Breast epithelium (tissue), 4 donors: ENCODE measurements at places on chromosomes 1 and 21.

DNA sequence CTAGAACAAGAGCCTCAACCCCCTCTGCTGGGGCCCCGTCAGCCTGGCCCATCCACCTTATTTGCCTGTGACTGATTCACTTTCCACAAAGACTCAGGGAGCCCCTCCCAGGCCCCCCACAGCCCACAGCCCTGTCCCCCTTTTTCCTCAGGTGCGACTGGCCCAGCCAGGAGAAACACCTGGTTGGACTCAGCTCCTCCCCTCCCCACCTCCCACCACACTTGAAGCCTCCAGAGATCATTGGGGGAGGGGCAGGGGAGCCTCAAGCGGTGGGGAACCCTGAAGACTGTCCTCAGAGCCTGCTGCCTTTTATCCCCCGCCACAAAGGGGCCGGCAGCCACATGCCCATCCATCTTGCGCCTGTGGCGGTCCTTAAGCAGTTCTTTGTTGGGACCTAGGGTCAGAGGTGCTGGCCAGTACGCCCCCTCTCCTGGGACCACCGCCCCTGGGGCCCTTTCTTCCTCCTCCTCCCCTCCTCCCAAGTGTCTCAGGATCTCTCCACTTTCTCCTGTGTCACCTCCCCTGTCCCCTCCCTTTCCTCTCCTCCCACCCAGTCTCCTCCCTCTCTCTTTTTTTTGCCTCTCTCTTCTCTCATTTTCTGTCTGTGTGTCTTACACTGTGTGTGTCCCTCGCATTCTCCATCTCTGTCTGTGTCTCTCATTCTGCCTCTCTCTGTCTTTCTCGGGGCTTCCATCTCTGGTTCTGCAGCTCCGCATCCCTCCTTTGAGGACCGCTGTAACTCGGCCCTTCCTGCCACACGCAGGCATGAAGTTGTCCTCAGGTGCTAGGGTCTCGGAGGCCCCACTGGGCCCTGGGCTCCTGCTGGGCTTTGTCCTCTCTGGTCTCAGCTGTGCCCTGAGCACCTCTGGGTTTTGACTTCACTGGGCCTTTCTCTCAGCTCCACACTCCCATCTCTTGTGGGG, 12.2 kb downstream of the CRABP2 start:
- no peaks in the 10 kb centered on the region for H3K36me3 ChIP-seq
- peak overlapping the region; percentile 9 for H3K4me3 ChIP-seq
- no peaks in the 10 kb centered on the region for H3K27me3 ChIP-seq
- peaks cover 21% of the 10 kb centered on the region for H3K4me1 ChIP-seq
- peak; percentile 77 for DNase-seq

- H3K27ac ChIP-seq, result no peak overlapping the region
- no peaks in the 10 kb centered on the region for H3K36me3 ChIP-seq
- no peak for DNase-seq
- no peaks in the 10 kb centered on the region for H3K27me3 ChIP-seq
Observed at GRCh38 chr1:188129856-188130838, 1301.4 kb downstream of the PLA2G4A start.

DNA sequence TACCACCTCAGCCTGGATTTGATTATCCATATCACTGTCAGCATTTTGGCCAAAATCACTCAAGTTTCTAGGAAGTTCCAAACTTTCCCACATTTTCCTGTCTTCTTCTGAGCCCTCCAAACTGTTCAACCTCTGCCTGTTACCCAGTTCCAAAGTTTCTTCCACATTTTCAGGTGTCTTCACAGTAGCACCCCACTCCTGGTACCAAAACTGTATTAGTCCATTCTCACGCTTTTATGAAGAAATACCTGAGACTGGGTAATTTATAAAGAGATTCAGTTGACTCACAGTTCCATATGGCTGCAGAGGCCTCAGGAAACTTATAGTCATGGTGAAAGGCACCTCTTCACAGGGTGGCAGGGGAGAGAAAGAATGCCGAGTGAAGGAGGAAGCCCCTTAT, 39.4 kb downstream of the STXBP3 start:
- H3K36me3 ChIP-seq, result peaks cover 7% of the 10 kb centered on the region
- H3K27me3 ChIP-seq, result no peaks in the 10 kb centered on the region
- H3K4me1 ChIP-seq, result no peaks in the 10 kb centered on the region
- no peak for DNase-seq
- no peak overlapping the region for H3K4me3 ChIP-seq

DNA sequence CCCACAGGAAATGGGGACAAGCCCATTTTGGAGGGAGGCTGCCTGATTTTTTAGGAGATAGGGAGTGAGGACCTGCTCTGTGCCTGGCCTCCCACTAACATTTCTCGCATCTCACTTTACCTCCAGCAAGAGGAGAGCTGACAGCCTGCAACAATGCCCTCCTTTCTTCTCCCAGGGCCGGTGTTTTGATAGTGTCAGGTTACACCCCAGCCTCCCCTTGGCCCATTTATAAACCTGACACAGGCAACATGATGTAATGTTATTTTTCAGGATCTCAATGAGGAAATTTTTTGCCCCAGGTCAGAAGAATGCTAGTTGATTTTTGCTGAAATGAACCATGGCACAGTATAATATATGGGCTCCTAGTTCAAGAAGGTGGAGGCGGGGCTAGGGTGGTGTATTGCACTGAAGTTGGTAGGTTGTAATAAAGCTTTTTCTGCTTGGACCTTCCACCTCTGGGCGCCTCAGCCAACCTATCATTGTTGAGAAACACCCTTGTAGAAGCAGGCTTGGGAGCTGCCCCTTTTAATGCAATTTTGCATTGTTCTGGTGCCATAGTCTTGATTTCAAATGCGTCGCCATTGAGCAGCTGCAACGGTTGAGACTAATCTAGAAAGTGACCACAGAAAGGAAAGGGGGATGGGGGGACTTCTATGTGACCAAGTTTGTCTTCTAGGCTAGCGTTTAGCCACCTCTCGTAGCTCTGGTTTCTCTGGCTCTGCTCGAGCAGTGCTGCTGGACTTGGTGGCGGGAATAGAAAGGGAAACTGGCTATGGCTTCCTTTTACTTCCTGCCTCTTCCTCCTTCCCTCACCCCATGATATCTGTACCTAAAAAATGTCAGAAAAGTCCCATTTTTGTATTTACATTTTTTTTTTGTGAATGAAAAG, 53.0 kb downstream of the PBX1 start:
- no peak overlapping the region for H3K4me3 ChIP-seq
- DNase-seq, result peak; percentile 82
